Esophagus squamous epithelium (tissue), 5 donors: ENCODE measurements at places on chromosomes 2 and 18. TPM values are rescaled to one million over a fixed set of nuclear protein-coding genes. Genes with fewer than 3 reads are reported as not detected.

DNA sequence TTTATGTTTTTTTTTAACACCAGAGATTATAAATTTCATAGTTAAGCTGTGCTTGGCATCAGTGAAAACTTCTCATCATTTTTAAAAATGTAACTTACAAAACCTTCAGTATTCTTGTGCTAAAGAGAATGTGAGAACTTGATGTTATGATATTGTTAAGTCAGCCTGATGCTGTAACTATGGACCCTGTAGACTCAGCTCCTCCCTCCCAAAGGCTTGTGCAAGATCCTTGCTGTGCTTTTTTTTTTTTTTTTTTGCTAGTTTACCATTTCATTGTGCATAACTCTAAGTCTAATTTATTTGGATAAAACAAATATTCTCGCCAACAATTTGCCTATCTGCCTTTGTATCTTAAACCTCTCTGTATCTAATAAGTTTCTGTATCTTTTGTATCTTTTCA lies 12.9 kb upstream of the TFPI start:
- H3K36me3 ChIP-seq: no peaks in the 10 kb centered on the region
- no peak overlapping the region for H3K27ac ChIP-seq
- H3K27me3 ChIP-seq: no peaks in the 10 kb centered on the region

- H3K27me3 ChIP-seq: no peaks in the 10 kb centered on the region
- no peaks in the 10 kb centered on the region for H3K4me1 ChIP-seq
- no peak overlapping the region for H3K27ac ChIP-seq
- H3K4me3 ChIP-seq: no peak overlapping the region
These were observed 37.0 kb downstream of the MRPL30 start for GRCh38 chr2:99217929-99218501.

- no peaks in the 10 kb centered on the region for H3K36me3 ChIP-seq
- no peaks in the 10 kb centered on the region for H3K27me3 ChIP-seq
- DNase-seq: no peak
- H3K4me3 ChIP-seq: no peak overlapping the region
- no peak overlapping the region for H3K27ac ChIP-seq
These were observed 52.4 kb downstream of the STK39 start for GRCh38 chr2:168194784-168195522.

DNA sequence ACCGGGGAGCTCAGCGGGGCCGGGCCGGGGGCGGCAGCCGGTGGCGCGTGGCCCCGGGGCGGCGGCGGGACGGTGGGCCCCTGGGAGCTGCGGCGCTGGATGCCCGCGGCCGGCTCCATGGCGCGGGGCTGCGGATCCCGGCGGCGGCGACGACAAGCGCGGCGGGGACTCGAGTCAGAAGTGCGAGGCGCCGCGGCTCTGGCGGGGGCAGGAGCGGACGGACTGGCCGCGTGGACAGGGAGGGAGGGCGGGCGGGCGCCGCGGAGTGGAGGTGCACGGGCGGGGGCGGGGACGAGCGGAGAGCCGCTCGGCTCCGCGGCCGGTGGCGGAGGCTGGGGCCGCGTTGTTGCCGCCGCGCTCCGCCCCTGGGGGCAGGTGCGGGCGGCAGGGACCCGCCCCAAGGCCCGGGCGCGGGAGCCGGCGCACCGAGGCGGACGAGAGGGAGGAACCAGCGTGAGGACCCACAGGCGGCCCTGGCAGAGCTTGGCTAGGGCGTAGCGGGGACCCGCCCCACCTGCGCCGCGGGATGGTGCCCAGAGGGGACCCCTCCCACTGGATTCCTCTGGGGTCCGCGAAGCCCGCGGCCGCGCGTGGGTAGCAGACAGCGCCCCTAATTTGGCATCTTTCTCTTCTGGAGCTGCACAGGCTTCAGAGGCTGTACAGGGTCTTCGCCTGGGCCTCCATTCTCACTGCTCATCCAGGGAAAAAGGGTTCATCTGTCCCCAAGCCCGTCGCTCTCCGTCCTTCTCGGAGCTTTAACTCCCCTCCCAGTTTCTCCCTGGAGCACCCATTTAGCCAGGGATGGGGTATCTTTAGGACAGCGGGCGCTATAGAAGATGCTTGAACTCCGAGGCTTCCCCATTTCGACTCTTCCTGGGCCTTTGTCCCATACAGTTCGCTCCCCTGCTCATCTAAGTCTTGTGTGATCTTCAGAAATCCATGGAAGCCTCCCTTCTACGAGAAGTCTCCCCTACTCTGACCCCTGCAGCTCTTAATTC lies at the start of gene TMEM163:
TMEM163 (minus strand) TSS at position 184 of the 998 bp plus-strand sequence.
- H3K36me3 ChIP-seq: no peaks in the 10 kb centered on the region
- peaks cover 99% of the 10 kb centered on the region for H3K27me3 ChIP-seq
- no peak for DNase-seq
- no peak within 1 kb of the TSS for H3K27ac ChIP-seq
- peak within 1 kb of the TSS; percentile 48 for H3K4me3 ChIP-seq
- peaks cover 7% of the 10 kb centered on the region for H3K4me1 ChIP-seq

DNA sequence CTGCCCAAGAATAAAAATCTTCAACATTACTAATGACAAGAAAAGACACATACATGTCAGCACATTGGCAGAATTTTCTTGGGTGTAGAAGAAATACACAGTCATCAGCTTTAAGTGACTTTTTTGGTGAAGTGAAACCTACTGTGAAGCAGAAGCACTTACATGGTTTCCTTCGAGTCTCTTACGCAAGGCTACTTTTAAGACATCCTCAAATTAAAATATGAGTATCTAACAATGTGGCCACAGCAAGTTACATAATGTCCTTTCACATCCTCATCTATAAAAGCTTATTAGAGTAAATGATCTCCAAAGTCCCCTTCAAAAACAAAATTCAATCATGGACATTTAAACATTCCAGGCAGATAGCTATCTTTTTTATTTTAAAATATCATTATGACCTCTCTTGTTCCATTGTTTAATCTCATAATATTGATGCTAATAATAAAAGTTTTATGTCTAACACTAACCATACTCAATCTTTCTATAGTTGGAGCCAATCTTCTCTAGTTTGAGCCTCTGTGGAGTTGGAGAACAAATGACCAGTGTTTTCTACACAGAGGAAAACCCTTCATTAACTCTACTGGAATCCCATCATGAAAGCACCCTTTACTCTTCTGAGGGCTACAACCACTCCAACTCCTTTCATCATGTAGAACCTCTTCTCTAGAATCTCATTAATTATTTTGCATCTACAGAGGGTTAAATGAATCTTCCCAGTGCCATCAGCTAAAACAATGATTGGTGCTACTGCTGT lies 182.2 kb upstream of the ZFP36L2 start:
- peaks cover 85% of the 10 kb centered on the region for H3K4me1 ChIP-seq
- H3K36me3 ChIP-seq: no peaks in the 10 kb centered on the region
- no peaks in the 10 kb centered on the region for H3K27me3 ChIP-seq
- H3K27ac ChIP-seq: peak overlapping the region; percentile 55
- DNase-seq: no peak

GRCh38 chr2:98944775-98945174 lies 8.8 kb upstream of the CRACDL start:
- no peak overlapping the region for H3K27ac ChIP-seq
- DNase-seq: no peak
- H3K36me3 ChIP-seq: no peaks in the 10 kb centered on the region
- no peak overlapping the region for H3K4me3 ChIP-seq
- no peaks in the 10 kb centered on the region for H3K27me3 ChIP-seq

- H3K27ac ChIP-seq: no peak overlapping the region
- no peaks in the 10 kb centered on the region for H3K27me3 ChIP-seq
- H3K4me3 ChIP-seq: no peak overlapping the region
- DNase-seq: no peak
These were observed 1642.6 kb upstream of the CELF4 start for GRCh38 chr18:39208190-39208589.

DNA sequence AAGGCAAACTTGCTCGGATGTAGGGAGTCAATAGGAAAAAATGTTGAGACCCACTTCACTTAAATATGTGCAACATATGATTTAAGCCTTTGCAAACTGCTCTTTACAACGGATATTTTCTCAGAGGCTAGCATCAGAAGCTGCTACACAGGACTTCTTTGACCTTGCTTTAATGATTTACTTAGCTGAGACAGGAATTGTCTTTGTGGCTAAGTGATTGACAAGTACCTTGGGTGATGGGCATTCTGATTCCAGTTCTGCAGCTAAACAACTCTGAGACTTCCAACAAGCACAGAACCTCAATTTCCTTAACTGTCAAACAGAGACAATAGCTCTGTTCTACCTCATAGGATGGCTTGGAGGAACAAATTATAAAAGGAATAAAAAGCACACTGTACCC lies 150.2 kb downstream of the NCKAP5 start:
- no peaks in the 10 kb centered on the region for H3K36me3 ChIP-seq
- H3K4me1 ChIP-seq: no peaks in the 10 kb centered on the region
- no peak for DNase-seq
- H3K4me3 ChIP-seq: no peak overlapping the region

DNA sequence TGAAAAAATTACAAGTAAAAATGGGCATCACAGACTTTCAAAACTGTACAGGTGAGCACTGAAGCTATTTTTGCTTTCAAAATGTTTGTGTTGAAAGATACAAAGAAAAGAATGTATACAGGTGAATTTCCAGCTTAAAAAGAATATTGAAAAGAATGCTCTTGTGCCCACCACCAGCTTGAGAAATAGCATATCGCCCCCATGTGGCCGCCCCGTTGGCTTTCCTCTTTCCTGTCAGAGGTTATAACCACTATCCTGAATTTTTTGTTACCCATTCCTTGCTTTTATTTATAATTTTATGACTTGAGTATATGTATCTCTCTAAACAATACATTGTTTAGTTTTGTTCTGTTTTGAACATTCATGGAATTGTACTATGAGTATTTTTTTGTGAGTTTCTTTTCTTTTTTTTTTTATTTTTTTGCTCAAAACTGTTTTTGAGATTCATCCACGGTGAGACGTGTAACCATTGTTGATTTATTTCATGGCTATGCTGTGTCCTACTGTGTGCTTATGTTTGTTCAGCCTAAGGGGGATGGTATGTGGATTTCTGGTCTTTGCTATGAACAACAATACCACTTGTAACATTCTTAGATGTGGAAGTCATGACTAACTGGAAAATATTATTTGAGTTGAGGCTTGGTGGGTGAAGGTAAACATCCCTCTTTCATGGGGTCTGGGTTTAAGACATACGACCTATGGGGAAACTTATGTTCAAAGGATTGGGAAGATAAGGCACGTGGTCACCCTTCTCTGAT lies 11.6 kb downstream of the TRPM8 start:
- no peak for DNase-seq
- no peak overlapping the region for H3K4me3 ChIP-seq
- no peaks in the 10 kb centered on the region for H3K27me3 ChIP-seq
- no peaks in the 10 kb centered on the region for H3K36me3 ChIP-seq

TRABD2A gene
- 1.8 TPM for total RNA-seq

DNA sequence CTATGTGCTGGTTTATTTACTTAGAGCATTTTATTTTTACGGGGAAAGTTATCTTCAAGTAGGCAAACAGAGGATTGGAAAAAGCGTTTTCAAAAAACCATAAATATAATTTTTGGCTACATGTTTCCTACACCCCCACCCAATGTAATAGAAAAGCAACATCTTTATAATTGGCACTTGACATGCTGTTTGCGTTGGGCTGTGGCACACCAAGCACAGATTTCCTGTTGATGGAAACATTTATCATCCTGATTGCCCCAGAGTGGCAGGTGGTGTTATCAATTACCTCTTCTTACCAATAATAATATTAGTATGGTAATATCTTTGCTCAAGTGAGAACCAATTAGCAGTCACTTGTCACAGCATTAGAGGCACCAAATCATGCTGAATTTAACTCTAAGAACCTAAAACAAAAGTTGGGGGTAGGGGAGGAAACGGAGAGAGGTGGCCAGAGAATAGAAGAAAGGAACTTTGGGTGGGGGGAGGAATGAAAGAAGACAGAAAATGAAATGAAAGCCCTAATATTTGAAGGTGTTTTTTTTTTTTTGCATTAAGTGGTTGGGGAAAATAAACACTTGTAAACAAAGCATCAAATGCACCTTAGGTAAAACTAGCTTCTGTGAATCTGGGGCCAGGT lies 3.8 kb upstream of the SALL3 start:
- H3K4me3 ChIP-seq: no peak overlapping the region
- DNase-seq: no peak
- peaks cover 38% of the 10 kb centered on the region for H3K4me1 ChIP-seq
- no peak overlapping the region for H3K27ac ChIP-seq

ST8SIA3 gene
- total RNA-seq: not detected
